ENCODE measurements at places on chromosomes 2 and 18. TPM values are rescaled to one million over a fixed set of nuclear protein-coding genes. Genes with fewer than 3 reads are reported as not detected.

GRCh38 chr2:160142472-160142871, 57.6 kb downstream of the ITGB6 start:
- no peak for DNase-seq

DNA sequence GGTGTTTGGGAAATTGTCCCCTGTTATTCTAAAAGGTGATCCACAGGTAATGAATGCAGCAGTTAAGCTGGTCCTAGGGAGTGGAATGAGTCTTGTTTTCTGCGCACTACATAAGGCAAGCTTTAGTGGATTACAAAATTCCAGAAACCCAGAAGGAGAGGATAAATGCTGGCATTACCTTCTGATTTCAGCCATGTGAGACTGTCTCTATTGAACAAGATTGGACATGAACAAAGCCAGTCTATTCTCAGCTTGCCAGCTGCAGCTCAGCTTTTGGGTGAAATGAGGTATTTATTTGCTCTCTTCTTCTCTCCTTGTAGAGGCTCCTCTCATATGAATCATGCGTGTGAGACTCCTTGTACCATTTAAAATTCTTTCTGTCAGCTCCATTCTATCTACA, 944.9 kb downstream of the CNTNAP5 start:
- no peak for DNase-seq

SPP2 gene
- not detected for total RNA-seq

- no peak for DNase-seq
These were observed 16.8 kb downstream of the DBI start for GRCh38 chr2:119383410-119384140.

DNA sequence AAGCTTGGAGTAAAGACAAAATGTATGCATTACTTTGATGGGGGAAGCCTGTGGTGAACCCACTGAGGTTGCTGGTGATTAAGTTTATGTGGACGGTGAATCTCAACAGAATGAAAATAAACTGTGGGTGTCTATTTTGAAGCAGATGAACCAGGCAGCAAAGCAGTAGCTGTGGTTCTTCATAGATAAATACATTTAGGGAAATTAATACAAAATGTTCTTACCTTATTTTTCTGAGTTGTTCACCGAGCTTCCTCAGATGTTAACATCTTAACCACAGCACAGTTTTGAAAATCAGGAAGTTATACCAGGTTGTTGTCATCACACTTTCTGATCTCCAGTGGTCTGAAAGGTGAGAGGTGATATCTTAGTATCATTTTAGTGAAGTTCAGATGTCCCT, 53.9 kb downstream of the NCK2 start:
- DNase-seq = no peak

CNDP1 gene
- total RNA-seq = 0.27 TPM

GPAT2 gene
- total RNA-seq = 0.47 TPM

DNA sequence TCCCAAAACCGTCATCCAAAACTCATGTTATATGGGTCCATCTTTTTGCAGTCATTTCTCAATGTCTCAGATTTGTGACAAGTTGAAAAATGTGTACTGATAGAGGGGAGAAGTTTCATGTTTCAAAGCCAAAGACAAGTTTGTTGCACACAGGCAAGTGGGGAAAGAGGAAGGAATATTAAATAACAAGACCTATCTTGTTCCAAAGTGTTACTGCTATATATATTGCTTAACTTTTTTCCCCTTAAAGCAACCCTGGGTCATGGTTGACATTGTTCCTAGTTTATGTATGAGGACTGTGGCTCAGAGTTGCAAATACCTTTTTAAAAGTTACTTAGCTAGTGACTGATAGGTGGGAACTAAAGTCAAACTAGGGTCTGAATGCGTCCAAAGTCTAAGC, 1.7 kb downstream of the ITGA4 start:
- no peak for DNase-seq
